Effector CD4-positive, alpha-beta T cell (primary cell): ENCODE measurements at places on chromosomes 5 and 9.

DNA sequence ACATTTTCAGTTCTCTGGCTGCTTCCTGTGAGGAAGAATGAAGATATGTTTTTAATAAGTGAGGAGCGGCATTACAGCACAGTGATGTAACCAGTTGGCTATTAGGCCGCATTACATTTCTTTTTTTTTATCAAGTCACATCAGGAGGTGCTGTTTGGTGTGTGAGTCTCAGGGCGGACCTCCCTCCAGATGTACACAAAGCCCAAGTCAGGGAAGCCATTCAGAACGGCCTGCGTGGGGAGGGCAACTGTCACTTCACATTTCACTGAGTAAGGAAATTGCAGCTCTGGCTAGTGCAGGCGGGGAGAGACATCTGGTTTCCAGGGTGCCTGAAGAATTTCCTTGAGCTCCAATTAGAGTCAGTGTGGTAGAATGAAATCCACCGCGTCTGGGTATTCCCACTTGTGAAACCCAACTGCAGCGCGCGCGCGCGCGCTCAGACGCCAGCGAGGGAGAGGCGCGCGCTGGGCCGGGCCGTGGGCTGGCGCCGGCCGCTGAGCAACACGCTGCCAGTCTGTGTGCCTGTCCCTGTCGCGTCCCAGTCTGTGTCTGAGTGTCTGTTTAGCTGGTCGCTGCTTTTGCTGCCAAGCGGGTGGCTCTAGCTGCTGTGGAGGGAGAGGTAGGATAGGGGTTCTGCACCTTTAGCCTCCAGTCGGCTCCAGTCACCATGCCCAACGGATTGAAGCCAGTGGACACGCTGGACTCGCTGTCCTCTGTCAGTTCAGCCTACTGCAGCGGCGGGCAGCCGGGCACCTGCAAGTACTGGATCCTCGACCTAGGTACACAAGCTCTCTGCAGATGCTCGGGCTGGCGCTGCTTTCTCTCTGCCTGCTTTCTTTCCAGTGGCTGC lies 140.8 kb upstream of the OTULINL start:
- DNase-seq = no peak

- DNase-seq = no peak
These were observed 43.7 kb upstream of the SH3GL2 start for GRCh38 chr9:17535176-17535575.

- no peak for DNase-seq
These were observed 122.3 kb upstream of the RAI14 start for GRCh38 chr5:34533582-34534522.

- DNase-seq = no peak
These were observed 21.2 kb upstream of the IL31RA start for GRCh38 chr5:55829956-55830355.

DNA sequence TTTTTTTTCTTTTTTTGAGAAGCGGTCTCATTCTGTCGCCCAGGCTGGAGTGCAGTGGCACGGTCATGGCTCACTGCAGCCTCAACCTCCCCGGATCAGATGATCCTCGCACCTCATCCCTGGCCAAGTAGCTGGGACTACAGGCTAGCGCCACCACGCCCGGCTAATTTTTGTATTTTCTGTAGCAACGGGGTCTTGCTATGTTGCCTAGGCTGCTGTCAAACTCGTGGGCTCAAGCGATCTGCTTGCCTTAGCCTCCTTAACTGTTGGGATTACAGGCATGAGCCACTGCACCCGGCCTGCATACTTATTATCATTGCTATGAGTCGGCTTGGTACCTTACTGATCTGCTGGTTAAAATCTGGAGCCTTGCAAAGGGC lies 790 bp upstream of the IARS1 start:
- DNase-seq = no peak

DNA sequence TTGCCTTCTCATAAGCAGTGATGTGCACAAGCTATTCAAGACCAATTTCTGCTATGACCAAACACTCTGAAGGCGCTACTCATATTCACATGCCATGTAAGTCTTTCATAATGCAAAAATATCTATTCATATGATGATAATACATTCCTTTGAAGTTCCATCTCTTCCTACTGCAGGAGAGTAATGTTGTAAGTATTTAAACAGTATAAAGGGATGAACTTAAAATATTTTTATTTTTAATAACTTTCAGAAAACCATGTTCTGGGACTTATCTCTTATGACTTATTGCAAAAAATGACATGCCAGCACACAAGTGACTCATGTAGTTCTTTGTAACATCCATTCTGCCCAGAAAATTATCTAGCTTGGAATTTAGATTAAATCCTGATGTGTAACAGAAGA lies 376.4 kb downstream of the KCTD16 start:
- DNase-seq = no peak

GRCh38 chr9:5626727-5627634 lies 1.9 kb upstream of the RIC1 start:
- DNase-seq = peak; percentile 12

DNA sequence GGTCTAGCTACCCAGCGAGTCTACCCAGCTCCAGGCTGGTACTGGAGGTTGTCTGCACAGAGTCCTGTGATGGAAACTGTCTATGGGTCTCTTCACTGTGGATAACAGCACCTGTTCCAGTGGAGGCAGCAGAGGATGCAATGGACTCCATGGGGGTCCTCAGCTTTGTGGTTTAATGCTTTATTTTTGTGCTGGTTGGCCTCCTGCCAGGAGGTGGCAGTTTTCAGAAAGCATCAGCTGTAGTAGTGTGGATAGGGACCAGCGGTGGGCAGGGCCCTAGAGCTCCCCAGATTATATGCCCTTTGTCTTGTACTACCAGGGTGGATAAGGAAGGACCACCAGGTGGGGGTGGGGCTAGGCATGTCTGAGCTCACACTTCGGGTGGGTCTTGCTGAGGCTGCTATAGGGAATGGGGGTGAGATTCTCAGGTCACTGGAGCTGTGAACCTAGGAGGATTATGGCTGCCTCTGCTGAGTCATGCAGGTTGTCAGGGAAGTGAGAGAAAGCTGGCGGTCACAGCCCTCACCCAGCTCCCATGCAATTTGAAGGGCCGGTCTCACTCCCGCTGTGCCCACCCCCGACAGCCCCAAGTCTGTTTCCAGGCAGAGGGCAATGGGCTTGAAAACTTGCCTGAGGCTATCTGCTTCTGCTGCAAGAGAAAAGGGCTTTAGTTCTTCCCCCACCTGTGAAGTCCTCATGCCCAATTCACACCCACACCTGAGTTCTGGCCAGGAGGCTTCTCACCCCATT lies 397.1 kb downstream of the TLE1 start:
- DNase-seq = no peak

DNA sequence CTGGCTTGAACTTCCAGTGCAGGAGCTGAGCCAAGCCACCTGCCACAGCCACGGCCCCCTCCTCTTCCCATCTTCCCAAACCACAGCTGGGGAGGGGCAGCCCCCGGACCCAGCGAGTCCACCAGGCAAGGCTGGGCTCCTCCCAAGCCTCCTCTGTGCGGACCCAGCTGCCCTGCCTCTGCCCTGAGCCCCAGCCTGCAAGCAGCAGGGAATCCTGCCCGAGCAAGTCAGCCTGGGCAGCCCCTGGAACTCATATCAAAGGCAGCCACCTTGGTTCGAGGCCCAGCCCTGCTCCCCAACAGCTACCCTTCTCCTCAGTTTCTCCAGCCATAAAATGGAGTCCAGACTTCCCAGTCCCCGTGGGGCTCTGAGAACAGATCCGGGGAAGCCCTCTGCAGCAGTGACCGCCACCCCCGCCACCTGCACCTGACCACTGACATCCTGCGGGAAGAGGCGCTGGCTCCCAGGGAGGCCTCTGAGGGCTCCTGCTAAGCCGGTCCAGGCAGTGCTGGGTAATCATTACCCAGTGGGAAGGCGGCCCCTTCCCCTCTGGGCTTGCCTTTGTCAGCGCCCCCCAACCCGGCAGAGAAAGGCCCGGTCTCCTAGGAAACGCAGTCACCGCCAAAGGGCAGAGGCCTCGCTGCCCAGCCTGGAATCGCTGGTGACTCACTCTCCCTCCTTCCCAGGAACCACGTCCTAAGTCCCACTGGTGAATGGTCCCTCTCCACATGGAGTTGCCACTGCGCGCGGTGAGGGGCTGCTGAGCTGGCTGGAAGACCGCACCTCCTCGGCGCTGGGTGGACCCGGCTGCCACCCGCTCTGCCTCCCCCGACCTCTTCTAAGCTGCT lies 1.5 kb downstream of the VAV2 start:
- DNase-seq = no peak

DNA sequence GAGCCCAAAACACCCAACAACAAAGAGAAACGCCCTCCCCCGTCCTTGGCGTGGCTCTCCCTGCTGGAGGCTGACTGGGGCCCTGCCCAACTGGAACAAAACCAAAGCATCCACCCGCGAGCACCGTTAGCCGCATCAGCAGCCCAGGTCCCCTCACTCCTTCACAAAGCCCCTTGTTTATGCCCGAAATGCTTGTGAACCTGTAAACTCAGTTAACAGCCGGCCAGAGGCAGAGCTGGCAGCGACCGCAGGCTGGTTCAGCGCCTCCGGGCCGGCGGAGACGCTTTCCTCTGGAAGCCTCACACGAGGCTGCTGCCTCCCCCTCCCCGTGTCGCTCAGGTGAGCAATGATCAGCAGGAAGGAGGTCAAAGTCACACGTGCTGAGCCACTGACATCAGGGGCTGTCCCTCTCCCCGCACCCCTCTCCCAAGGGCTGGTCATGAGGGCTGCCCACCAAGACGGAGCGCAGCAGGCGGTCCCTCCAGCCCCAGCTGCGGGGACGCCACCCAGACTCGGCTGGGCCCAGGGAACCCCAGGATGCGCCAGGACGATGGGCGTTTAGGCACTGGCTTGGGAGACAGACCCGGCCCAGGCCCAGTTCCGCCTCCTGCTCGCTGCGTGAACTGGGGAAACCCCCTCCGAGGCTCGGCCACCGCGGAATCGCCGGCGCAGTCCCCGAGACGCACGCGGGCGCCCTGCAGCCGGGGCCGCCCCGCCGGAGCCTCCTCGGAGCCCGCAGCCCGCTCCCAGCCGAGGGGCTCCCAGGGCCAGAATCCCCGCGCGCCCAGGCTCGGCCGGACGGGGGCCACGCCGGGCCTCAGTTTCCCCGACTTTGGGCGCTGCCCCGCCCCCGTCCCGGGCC lies 563 bp downstream of the SNAPC4 start:
- DNase-seq = no peak

- DNase-seq = no peak
These were observed 432.9 kb upstream of the BRINP1 start for GRCh38 chr9:119802133-119802532.

GRCh38 chr5:168163966-168164365 lies 127.5 kb upstream of the WWC1 start:
- DNase-seq = no peak

DNA sequence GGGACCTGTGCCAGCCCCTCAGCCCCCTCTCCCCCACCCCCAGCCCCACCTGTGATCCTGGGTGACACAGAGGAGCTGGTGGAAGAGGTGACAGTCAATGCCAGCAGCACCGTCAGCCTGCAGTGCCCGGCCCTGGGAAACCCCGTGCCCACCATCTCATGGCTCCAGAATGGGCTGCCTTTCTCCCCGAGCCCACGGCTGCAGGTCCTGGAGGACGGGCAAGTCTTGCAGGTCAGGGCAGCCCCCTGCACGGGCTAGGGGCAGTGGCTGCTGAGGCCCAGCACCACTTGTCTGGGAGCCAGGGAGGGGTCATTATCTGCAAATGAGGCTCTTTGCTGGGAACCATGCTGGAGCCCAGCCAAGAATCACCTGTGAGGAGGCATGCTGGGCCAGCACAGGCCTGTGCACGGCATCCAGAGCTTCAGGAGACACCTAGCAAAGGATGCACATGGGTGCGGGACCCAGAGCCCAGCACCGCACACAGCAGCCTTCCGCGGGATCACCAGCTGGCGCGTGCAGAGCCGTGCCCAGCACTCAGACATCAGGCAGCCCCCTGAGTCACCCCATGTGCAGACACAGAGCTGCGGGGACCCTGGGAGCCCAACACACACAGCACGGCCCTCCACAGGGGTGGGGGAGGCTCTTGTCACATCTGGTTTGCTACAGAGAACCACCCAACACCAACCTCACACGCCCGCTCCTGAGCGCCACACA lies 62.0 kb upstream of the ASS1 start:
- DNase-seq = no peak

DNA sequence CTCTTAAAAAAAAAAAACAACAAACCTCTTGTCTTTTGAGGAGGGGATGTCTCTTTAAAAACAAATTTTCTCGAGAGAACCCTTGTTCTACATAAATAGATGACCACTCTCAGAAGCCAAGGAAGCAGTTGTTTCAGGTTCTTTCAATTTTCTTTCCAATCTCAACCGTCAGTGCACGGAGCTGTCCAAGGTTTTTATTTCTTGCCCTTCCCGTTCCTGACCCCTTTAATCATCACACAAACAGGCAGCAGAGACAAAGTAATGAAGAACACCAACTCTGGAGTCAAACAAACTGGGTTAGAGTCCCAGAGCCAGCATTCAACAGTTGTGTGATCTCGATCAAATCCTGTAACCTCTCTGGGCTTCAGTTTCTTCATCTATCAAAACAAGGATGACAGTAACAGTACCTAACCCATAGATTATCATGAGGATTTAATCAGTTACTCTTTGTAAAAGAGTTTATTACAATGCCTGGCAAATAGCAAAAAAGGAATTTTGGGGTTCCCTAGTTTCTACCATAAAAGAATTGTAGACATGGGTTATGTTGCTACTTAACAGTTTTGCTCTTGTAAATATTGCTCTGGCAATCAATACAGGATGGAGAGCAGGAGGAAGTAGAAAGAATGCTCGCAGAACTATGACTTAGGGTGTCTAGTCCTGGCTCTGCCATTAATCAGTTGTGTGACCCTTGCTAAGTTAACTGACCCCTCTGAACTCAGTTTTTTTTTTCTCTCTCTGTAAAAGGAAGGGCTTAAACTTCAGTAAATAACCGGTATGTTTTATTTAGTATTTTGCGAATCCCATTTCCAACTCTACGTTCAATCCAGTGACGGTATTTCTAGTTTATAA lies 1.0 kb upstream of the NIM1K start:
- no peak for DNase-seq

GRCh38 chr5:175746851-175747250 lies 89.0 kb downstream of the HRH2 start:
- DNase-seq = no peak

DNA sequence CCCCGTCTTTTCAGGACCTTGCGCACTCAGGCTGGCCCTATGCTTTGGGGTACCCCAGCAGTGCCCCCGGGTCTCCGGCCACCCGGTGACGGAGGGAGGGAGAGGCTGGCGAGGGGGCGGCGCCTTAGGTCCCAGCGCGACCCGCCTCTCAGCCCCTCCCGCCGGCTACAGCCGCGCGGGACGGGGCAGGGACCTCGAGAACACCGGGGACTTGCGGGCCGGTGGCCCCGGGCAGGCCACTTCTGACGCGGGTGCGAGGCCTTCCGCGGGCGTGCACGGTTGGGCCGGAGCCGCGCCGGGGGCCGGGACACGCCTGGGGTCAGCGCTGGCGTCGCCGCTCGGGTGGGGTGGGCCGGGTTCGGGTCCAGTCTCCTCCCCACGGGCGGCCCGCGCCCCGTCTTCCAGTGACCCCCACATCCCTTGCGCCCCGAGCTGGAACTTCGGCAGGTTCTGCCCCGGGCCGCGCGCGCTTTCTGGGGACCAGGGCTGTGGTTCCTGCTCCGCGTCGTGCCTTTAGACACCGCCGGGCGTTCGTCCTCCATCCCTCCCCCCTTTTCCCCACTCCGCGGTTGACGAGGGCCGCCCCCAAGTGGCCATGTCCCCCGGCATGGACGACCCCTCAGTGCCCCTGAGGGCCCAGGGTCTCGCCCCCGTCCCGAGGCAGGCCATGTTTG lies 3.8 kb upstream of the SQSTM1 start:
- DNase-seq = no peak
